ENCODE measurements at places on chromosomes 4 and X.

DNA sequence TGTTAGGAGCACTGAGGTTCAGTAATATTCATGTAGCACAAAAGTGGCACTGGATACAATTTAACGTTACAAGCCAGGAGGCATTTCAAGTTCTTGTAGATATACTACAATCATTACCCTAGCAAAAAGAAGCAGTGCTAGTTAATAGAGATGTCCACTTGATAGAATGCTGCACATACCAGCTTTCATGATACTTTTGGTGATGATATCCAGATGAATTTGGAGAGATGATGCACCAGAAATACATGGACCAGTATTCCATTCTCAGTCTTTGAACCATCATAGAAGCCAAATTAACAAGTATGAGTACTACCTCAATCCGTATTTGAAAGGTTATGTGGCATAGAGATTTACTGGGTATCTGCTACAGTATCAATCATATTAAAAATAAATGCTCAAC lies 421.0 kb upstream of the MAGEB18 start:
- DNase-seq, result no peak

GRCh38 chr4:23828020-23828715 lies 61.7 kb downstream of the PPARGC1A start:
- no peak for DNase-seq

- no peak for DNase-seq
Measured at GRCh38 chr4:38157592-38157991, 197.4 kb downstream of the PTTG2 start.

DNA sequence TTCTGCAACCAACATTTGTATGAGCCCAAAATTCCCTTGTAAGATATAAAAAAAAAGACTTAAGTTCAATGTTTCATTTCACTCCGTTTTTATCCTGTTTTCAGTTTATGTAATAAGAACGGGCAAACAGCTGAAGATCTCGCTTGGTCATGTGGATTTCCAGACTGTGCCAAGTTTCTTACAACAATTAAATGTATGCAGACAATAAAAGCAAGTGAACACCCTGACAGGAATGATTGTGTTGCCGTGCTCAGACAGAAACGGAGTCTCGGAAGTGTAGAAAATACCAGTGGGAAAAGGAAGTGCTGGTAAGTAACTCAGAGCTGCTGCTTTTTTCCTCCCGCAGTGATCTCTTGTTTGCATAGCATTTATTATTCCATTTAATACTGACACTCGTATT lies 2.8 kb downstream of the ANKRD37 start:
- DNase-seq, result no peak

- no peak for DNase-seq
Measured at GRCh38 chr4:74613266-74613665, 168.3 kb downstream of the AREG start.

DNA sequence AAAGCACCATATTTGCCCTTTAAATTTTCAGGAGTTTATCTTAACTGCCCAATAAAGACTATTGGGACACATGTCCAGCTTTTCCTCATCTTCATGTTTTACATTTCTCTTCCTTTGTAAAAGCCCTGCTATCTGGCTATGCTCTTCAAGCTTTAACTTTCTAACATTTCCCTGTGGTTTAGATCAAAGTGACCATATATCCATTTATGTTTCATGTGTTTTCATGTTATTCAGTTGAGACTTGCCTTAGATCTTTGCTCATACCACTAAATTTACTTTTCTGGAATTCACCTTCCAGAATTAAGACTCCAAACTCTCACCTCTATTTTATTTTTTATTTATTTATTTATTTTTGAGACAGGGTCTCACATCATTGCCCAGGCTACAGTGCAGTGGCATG lies 78.5 kb downstream of the EFHC2 start:
- DNase-seq, result no peak

- DNase-seq, result no peak
Measured at GRCh38 chr4:73456177-73457022, 20.4 kb downstream of the AFP start.

- DNase-seq, result no peak
Measured at GRCh38 chr4:13920111-13920875, 292.8 kb upstream of the BOD1L1 start.

- no peak for DNase-seq
Measured at GRCh38 chrX:77426811-77427210, 20.4 kb upstream of the FGF16 start.

- no peak for DNase-seq
Measured at GRCh38 chr4:110808351-110808878, 185.5 kb upstream of the PITX2 start.

GRCh38 chr4:159562366-159562765 lies 459.5 kb downstream of the RAPGEF2 start:
- DNase-seq, result no peak

GRCh38 chrX:96722781-96723180 lies 38.1 kb downstream of the DIAPH2 start:
- DNase-seq, result no peak

DNA sequence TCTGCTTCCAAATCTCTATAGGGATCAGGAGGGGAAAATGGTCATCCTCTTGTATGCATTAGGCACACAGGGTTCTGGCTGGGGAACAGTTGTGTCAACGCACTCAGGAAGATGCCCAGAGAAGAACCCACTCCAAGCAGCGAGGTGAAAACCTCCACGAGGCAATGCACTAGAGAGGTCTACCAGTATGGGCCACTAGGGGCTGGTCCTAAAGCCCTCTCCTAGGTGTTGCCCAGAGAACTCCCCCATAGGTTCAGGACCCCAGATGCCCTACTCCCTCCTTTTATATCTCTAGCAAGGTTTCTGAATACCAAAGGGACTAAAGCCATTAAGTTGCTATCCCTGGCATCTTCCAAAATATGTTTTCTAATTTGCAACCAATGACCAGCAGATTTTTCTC lies 142.7 kb upstream of the NLGN4X start:
- DNase-seq, result no peak

DNA sequence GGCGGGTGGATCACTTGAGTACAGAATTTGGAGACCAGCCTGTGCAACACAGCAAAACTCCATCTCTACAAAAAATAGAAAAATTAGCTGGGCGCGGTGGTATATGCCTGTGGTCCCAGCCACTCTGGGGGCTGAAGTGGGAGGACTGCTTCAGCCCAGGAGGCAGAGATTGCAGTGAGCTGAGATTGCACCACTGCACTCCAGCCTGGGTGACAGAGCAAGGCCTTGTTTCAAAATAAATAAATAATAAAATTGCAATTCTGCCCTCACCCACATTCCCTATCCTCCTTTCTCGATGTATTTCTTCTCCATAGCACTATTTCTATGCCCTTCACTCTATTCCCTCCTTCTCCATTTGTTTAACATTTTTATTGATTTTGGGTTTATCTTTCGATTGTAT lies 8.7 kb upstream of the SLAIN2 start:
- DNase-seq, result no peak

GRCh38 chr4:893995-894705 lies 38.0 kb downstream of the GAK start:
- DNase-seq, result no peak

- no peak for DNase-seq
Measured at GRCh38 chr4:125526420-125526819, 211.7 kb downstream of the FAT4 start.

- DNase-seq, result no peak
Measured at GRCh38 chrX:7546551-7547080, 296.4 kb upstream of the VCX start.

- DNase-seq, result no peak
Measured at GRCh38 chr4:114272226-114272625, 292.8 kb upstream of the ARSJ start.

DNA sequence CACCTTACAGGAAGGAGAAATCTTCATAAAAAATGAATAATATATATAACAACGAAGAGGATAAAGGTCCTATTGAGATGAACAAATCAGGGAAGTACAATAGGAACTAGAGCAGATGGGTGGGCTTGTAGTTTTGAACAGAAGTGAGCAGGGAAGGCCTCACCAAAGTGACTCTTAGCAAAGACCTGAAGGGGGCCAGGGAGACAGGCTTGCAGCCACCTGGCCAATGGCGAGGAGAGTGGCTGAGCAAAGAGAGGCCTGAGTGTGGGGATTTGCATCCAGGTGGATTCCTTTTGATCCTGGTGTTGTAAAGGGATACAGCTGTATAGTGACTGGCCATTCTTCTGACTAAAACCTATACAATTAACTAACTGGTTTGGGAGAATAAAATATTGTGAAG lies 354.1 kb downstream of the CAMK2D start:
- no peak for DNase-seq

GRCh38 chr4:47104986-47105385 lies 73.6 kb downstream of the GABRB1 start:
- no peak for DNase-seq

DNA sequence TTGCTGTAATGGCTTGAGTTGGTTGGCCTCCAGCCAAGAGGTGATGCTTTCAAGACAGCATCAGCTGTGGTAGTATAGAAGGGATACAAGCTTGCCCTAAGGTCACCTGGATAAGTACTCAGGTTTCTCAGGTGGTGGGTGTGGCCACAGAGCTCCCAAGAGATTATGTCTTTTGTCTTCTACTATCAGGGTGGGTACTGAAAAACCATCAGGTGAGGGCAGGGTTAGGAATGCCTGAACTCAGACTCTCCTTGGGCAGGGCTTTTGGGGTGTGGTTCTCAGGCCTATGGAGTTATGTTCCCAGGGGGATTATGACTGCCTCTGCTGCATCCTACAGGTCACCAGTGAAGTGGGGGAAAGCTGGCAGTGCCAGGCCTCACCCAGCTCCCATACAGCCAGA lies 654.6 kb upstream of the GALNT7 start:
- DNase-seq, result no peak

- DNase-seq, result no peak
Measured at GRCh38 chr4:182254026-182254780, 11.0 kb downstream of the TENM3 start.

DNA sequence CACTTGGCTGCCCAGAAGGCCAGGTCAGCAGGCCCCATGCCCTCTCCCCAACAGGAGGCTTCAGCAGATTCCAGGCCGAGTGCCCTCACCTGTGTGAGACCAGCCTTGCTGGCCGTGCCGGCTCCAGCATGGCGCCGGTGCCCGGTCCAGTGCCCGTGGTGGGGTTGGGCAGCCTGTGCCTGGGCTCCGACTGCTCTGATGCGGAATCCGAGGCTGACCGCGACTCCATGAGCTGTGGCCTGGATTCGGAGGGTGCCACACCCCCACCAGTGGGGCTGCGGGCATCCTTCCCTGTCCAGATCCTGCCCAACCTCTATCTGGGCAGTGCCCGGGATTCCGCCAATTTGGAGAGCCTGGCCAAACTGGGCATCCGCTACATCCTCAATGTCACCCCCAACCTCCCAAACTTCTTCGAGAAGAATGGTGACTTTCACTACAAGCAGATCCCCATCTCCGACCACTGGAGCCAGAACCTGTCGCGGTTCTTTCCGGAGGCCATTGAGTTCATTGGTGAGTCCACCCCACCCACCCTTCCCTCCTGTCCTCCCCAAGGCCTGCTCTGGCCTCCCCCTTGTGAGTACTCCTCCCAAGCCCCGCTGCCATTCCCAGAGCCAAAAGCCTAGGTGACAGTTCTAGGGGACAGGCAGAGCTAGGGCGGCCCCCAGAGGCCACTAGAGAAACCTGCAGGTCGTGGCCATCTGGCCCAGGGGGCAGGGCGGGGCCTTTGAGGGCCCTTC lies 2.3 kb downstream of the DUSP9 start:
- DNase-seq, result no peak

DNA sequence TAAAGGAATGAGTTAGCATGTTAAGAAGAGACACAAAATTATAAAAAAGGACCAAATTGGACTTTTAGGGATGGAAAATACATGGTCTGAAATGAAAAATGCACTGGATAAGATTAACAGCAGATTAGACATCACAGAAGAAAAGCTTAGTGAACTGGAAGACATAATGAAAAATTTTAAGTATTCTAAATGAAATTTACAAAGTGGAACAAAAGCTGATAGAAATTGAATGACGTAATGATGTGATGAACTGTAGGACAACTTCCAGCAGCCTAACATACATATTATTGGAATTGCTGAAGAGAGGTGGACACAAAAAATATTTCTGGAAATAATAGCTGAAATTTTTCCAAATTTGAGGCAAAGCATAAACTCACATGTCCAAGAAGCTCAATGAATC lies 39.6 kb upstream of the GPR173 start:
- DNase-seq, result no peak

- no peak for DNase-seq
Measured at GRCh38 chrX:153417637-153418036, 6.4 kb downstream of the ZFP92 start.

DNA sequence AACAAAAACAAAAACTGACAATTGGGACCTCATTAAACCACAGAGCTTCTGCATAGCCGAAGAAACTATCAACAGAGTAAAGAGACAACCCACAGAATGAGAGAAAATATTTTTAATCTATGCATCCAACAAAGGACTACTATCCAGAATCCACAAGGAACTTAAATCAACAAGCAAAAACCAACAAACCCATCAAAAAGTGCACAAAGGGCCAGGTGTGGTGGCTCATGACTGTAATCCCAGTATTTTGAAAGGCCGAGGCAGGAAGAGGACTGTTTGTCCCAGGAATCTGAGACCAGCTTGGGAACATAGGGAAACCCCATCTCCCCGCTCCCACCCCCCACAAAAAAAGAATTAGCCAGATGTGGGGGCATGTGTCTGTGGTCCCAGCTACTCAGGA lies 10.7 kb downstream of the C4orf51 start:
- DNase-seq, result no peak

DNA sequence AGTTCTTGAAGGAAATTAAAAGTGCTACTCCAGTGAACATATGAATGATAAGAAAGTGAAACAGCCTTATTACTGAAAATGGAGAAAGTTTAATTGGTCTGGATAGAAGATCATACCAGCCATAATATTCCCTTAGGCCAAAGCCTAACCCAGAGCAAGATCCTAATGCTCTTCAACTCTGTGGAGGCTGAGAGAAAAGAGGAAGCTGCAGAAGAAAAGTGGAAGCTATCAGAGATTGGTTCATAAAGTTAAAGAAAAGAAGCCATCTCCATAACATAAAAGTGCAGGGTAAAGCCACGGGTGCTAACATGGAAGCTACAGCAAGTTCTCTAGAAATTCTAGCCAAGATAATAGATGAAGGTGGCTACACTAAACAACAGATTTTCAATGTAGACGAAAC lies 85.5 kb upstream of the ATOH1 start:
- no peak for DNase-seq

GRCh38 chrX:41824551-41824950 lies 98.8 kb downstream of the CASK start:
- no peak for DNase-seq

GRCh38 chr4:167838686-167839085 lies 253.7 kb upstream of the ANXA10 start:
- DNase-seq, result no peak
